ENCODE measurements at places on chromosomes 1 and 21.

DNA sequence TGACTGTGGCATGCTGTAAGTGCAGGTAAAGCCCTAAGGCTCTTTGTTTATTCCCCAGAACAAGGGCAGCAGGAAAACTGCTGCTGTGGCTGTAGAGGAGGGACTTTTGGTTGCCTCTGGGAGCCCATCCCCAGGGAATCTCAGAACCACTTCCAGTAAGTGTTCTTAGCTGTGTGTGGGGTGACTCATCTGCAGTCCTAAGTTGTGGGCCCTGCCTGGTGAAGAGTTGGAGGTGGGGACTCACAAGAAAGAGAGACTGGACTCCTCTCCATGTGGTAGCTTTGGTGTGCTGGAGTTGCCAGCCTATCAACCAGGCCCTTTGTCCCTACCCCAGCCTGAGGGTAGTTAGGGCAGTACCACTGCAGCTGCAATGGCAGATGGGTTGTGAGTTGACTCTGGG, 24.0 kb upstream of the DENND1B start:
- DNase-seq = no peak

- DNase-seq = no peak
Measured at GRCh38 chr1:160638926-160639325, 7.9 kb downstream of the SLAMF1 start.

GRCh38 chr1:209893751-209894150, 44.3 kb upstream of the SYT14 start:
- DNase-seq = no peak

GRCh38 chr1:53349968-53350852, 22.3 kb upstream of the LRP8 start:
- DNase-seq = no peak

- DNase-seq = no peak
Measured at GRCh38 chr1:20474333-20474975, 11.6 kb downstream of the CAMK2N1 start.

GRCh38 chr1:84427250-84428188, 29.2 kb downstream of the DNASE2B start:
- no peak for DNase-seq

DNA sequence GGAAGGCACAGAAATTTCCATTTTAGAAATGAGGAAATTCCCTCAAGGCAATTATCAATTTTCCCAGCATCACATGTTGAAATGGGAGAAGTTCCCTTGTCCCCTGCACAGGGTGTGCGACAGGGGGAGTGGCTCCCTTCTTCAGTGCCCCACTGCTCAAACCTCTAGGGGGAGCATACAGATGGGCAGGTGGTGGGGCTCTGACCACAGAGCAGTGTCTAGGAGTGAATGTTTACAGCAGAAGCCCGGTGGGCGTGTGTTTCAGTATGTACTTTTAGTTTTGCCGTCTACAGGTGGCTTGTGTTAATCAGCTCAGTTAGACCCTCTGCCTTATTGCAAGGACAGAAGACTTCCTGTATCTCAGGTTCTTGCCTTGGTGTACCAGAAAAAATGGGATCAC, 493.7 kb upstream of the PLXNA2 start:
- no peak for DNase-seq

GRCh38 chr1:226702957-226703831, 35.9 kb downstream of the ITPKB start:
- peak; percentile 67 for DNase-seq

DNA sequence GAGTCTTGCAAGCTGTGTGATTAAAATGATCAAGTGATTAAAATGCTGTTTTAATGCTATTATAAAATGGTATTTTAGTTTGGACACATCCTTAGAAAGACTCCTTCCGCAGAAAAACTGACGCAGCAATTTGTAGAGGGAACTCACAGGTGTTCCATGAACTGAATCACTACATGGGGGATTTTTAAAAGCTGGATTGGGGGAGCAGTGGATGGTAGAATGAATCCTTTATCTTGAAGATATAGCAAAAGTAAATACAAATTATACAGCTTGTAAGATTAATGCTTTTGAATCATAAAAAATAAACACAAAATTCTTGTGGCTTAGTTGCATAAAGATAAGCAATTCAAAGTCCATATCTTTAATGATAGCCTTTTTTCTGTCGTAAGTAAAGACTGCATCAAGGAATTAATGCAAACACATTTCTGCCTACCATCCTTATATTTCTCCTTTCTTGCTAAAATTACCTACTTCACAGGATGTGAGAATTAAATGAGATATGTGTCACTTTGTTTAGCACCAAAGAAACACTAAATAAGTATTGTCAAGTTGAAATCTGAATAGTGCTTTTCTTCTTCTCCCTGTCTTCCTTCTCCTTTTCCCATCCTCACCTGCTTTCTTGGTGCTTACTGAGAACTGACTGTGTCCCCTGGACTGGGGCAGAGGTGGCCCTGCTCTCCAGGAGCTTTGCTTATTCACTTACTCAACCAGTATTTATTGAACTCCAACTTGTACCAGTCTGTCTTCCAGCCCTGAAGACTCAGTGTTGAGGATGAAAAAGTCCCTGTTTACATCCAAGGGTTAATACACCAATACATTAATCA, 61.5 kb upstream of the F3 start:
- no peak for DNase-seq

DNA sequence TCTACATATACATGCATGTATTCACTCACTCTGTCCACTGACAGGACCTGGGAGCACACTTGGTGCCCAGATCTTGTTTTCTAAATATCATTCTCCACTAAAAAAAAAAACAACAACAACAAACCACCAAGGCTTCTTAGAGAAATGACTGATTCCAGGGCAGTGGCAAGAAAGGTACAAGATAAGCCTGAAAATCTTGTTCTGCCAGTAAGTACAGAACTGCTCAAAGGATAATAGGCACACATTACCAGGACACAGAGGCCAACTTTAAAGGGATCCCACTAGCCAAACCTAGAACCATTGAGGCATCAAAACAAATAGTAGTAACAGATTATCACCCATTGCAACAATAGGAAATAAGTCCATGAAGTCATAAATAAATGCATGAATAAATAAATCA, 10.7 kb downstream of the HSD11B1 start:
- DNase-seq = no peak

DNA sequence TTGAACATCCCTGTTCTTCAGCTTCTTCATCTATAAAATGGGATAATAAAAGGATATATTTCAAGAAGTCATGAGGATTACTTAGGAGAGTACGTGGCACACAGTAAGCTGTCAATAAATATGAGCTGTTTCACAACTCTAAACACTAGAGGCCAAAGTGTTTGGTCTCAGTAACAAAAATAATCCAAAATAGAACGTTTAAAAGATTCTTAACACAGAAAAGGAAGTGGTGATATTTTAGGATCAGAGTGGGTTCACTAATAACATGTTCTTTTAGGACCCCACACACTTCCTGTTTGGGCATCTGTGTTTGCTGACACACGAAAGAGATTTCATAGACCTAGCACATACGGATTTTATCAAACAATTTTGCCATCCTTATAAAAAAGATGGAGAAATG, 32.9 kb downstream of the TNFSF18 start:
- DNase-seq = no peak

- DNase-seq = no peak
Measured at GRCh38 chr21:45319461-45320211, 31.9 kb upstream of the POFUT2 start.

GRCh38 chr1:23558140-23558871, 995 bp downstream of the ID3 start:
- DNase-seq = no peak

- no peak for DNase-seq
Measured at GRCh38 chr1:96808191-96808590, 86.6 kb downstream of the PTBP2 start.

GRCh38 chr1:14507262-14507661, 91.2 kb upstream of the KAZN start:
- DNase-seq = no peak

DNA sequence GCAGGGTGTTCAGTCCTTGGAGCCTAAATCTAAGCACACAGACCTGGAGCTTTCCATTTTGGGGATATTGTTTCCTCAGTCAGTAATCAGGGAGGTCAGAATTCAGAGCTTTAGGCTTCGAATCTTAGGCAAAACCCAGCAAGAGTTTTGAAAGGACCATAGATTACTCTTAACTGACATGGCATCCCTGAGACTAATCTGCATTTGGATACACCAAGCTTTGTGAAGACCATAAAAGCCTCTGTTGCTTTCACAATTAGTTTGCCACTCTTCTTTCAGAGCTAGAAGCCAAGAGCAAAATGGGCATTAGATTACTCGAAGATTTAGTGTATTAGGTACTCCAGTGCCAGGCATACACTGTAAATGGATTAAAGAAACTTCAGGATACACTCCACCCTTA, 131.8 kb upstream of the GREM2 start:
- no peak for DNase-seq

- DNase-seq = no peak
Measured at GRCh38 chr1:222521299-222522104, 26.4 kb downstream of the HHIPL2 start.

- DNase-seq = no peak
Measured at GRCh38 chr1:3656450-3657095, 4.3 kb downstream of the TP73 start.

GRCh38 chr21:32411350-32412161, 950 bp upstream of the EVA1C start:
- DNase-seq = peak; percentile 66

GRCh38 chr1:113870778-113871177, 734 bp downstream of the PTPN22 start:
- DNase-seq = no peak

DNA sequence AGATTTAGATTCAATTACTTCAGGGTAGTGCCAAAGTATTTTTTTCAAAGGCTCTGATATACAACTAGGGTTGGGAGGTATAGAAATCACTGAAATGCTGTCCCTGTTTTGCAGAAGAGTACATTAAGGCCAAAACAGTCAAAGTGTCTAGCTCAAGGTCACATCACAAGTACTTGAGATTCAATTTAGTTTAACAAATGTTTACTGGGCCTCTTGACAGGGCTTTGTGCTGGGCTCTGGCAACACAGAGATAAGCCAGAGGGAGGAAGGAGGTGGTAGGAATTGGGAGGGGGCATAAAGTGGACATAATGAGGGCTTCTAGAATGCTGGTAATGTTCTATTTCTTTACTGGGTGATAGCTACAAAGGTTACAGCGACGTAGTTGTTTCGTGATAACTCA, 2.3 kb upstream of the SLC9A1 start:
- DNase-seq = no peak

- peak; percentile 70 for DNase-seq
Measured at GRCh38 chr1:51569284-51570062, 47.4 kb upstream of the OSBPL9 start.

DNA sequence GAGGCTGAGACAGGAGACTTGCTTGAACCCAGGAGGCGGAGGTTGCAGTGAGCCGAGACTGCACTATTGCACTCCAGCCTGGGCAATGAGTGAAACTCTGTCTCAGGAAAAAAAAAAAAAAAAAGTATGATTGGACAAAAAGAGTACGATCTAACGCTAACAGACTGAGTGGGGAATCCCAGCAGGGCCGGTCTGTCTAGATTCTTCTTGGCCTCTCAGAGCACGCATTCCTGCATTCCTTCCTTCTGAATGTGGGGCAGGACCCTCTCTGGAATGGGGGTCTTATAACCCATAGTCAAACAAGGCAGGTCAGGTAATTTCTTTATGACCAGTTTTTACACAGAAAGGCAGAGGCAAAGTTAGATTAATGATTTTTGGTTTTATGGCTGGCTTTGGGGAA, 92.0 kb upstream of the PPM1J start:
- no peak for DNase-seq

- no peak for DNase-seq
Measured at GRCh38 chr1:185401019-185401418, 84.0 kb upstream of the IVNS1ABP start.

GRCh38 chr1:151061704-151062103, 1.5 kb downstream of the MLLT11 start:
- DNase-seq = no peak

DNA sequence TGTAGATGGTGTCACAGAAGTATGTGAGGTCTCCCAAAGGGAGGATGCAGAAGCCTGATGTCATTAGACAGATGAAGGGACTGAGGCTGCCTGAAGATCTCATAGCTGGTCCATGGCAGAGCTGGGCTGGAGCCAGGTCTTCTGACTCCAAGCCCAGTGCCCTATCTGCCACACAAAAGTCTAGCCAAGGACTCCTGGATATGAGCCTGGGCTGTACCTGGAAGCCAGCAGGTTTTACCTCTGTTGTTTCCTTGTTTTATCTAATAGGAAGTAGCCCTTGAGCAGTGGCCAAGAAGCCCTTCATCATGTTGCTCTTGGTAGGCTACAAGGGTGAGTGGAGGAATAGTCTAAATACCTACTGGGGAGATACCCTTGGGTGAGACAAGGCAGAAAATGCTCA, 74.4 kb upstream of the SLC44A3 start:
- no peak for DNase-seq

GRCh38 chr21:17053321-17053720, 459.5 kb upstream of the CXADR start:
- DNase-seq = no peak

GRCh38 chr1:230516889-230517288, 90.8 kb upstream of the PGBD5 start:
- DNase-seq = no peak

- DNase-seq = no peak
Measured at GRCh38 chr1:67738401-67738800, 53.4 kb downstream of the GADD45A start.

- DNase-seq = no peak
Measured at GRCh38 chr21:43034826-43035225, 40.8 kb downstream of the CBS start.

DNA sequence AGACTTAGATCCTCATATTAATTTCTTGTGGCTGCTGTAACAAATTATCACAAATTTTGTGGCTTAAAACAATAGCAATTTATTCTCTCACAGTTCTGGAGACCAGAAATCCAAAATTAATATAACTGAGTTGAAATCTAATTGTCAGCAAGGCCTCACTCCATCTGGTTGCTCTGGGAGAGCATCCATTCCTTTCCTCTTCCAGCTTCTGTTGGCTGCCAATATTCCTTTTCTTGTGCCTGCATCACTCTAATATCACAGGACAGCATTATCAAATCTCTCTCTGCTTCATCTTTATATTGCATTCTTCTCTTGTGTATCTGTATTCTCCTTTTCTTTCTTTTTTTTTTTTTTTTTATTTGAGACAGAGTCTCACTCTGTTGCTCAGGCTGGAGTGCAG, 9.3 kb downstream of the SLC35A3 start:
- no peak for DNase-seq

DNA sequence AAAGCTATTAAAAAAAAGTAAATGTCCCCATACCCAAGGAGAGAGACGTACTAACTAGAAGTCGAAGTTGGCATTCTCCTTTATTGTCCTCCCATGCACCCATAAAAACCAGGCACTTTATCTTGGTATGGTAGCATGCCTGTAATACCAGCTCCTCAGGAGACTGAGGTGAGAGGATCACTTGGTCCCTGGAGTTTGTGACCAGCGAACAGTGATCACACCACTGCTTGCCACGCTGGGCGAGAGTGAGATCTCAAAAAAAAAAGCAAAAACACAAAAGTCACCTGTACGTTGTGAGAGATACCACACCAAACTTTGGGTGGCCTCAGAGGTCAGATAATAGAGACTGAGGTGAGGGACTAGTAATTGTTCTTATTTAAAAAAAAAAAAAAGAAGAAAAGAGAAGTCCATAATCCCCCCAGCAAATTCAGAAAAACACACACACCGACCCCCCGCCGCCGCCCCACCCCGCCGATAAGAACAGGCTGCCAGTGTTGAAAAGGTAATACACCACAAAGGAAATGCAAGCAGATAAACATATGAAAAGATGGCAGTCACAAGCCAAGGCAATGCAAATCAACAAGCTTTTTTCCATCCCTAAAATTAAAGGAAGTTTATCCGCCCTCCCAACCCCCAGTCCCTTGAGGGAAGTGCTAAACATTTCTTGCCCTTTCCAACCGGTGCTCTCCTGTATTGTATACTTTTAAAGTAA, 3.6 kb downstream of the L1TD1 start:
- DNase-seq = no peak
